Regular cardiac myocyte (primary cell): ENCODE measurements at places on chromosomes 16 and 17. TPM values are rescaled to one million over a fixed set of nuclear protein-coding genes. Genes with fewer than 3 reads are reported as not detected.

Gene SDR42E1
- under 0.01 and 0.19 TPM in 2 replicates for total RNA-seq

Gene HBA1
- not detected in 2 replicates for total RNA-seq

Gene BRICD5
- 0.77 and 1.7 TPM in 2 replicates for total RNA-seq

Gene CTRL
- total RNA-seq, result 0.56 and 0.96 TPM in 2 replicates

Gene CA5A
- not detected in 2 replicates for total RNA-seq

Gene CDYL2
- 6.5 and 7.5 TPM in 2 replicates for total RNA-seq

Gene MPV17L
- 0.58 and 0.85 TPM in 2 replicates for total RNA-seq

Gene KRTAP4-3
- not detected in 2 replicates for total RNA-seq

Gene CD300LG
- total RNA-seq, result not detected in 2 replicates

Gene FGF11
- 2.5 and 14.7 TPM in 2 replicates for total RNA-seq

Gene KRTAP9-4
- total RNA-seq, result not detected in 2 replicates

Gene TMIGD1
- total RNA-seq, result not detected in 2 replicates

Gene SLC16A6
- 0.19 and 3.1 TPM in 2 replicates for total RNA-seq

Gene CNOT1
- total RNA-seq, result 80.6 and 87.4 TPM in 2 replicates

Gene GAST
- not detected in 2 replicates for total RNA-seq

Gene ALDOC
- total RNA-seq, result 46.6 and 129 TPM in 2 replicates

Gene KRT13
- total RNA-seq, result 0.58 TPM in 1 of 2 replicates, not detected in the other

Gene TEX19
- 0.19 TPM in 1 of 2 replicates, not detected in the other for total RNA-seq

Gene MYH1
- not detected in 2 replicates for total RNA-seq

Gene ATP1B2
- total RNA-seq, result not detected in 2 replicates

Gene CNP
- total RNA-seq, result 25.4 and 68.6 TPM in 2 replicates
